Kidney epithelial cell (primary cell): ENCODE measurements at places on chromosomes 7 and 10. TPM values are rescaled to one million over a fixed set of nuclear protein-coding genes. Genes with fewer than 3 reads are reported as not detected.

DNA sequence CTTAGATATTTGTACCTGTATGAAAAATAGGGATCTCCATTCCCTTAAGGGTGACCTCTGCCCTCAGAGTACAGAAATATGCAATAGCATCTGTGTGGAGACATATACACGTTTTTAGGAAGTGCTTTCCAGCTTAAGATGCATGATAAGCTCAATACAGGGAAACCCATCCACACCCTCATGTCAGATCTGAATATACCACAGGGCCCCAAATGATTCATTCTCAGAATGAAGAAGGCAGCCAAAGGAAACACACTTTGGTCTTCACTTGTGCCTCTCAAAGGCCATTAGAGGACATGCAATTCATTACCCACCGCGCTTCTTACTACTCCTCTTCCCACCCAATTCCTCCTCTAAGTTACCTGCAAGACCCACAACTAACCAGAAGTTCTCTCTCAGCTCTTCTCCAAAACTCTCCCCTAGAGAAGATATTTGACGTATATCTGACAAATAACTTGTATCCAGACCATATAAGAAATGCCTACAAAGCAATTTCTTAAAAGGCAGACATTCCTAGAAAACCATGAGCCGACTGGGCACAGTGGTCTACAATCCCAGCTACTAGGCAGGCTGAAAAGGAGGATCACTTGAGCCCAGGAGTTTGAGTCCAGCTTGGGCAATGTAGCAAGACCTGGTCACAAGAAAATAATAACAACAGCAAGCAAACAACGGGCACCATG lies 103.0 kb downstream of the OAT start:
- no peak for DNase-seq

PLEKHA1 gene
- total RNA-seq = 42.5 and 48.7 TPM in 2 replicates

DNA sequence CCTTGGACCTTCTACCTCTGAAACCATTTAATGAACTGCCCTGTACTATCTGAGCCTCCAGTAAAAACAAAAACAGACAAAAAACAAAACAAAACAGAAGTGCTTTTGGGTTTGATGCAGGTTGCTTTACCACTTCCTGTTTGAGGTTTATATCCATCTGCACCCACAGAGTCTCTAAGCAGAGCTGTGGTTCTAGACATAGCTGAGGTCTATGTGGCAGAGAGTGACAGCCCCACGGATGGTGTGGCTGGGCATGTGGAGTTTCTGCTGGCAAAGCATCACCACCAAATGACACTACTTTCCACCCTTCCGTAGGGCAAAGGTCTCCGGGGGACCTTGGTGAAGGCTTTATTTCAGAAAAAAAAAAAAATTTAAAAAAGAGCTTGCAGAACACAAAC lies 754.2 kb downstream of the GRID1 start:
- DNase-seq = no peak

ADAM22 gene
- 0.89 and 1.4 TPM in 2 replicates for total RNA-seq

PCLO gene
- total RNA-seq = 4.7 and 7.4 TPM in 2 replicates

GRCh38 chr10:79081353-79082034 lies 12.7 kb downstream of the ZMIZ1 start:
- no peak for DNase-seq

DNA sequence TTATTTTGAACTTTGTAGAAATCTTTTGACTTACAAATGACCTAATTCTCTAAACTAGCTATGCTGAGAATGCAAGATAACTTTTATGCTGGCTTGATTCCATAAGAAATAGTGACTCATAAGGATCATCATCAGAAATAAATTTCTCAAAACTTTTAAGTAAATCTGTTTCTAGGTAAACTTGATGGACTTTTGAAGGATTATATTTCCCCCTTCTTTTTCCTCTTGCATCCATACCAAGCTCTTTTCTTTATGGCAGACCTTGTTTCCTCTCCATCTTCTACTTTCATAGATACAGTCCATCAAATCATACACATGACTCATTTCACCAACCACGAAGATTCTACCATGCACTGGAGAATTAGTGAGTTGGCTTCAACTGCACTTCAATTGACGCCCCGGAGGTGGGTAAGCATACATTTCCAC lies 336.3 kb downstream of the KCNMA1 start:
- no peak for DNase-seq

GRCh38 chr7:97012365-97013133 lies 7.2 kb downstream of the DLX6 start:
- no peak for DNase-seq

FOXP2 gene
- 0.14 and 0.25 TPM in 2 replicates for total RNA-seq

- no peak for DNase-seq
Measured at GRCh38 chr7:71627651-71628050, 495.7 kb downstream of the GALNT17 start.

GRCh38 chr10:113713640-113713982 lies 33.9 kb downstream of the CASP7 start:
- DNase-seq = no peak

DNA sequence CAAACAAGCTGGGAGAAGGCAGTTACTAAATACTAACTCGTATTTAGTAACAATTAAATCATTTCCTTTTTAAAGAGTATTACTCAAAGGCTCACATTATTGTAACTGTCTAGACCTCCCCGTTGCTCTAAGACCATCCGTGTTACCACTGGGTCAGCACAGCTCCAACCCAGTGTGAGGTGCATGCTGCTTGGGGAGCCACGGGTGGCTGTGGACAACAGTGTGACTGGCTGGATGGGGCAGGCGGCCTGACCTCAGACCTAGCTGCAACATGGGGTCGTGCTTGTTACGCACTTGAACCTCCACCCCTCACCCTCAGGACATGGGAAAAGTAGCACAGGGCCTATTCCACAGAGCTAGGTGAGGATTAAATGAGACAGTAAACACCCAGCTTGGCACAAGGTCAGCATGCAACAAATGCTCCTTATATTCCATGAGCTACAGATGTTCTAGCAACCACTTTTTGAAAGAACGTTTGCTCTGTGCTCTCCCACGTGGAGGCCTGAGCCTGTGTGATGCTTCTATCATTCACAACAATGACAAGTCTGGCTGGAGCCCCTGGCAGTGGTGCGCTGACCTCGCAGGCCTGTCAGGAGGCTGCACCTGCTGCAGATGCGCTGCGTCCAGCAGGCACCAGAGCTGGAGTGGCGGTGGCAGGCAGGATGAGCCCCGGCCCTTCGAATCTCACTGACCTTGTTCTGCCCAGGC lies 135.7 kb downstream of the PKD1L1 start:
- no peak for DNase-seq

DNA sequence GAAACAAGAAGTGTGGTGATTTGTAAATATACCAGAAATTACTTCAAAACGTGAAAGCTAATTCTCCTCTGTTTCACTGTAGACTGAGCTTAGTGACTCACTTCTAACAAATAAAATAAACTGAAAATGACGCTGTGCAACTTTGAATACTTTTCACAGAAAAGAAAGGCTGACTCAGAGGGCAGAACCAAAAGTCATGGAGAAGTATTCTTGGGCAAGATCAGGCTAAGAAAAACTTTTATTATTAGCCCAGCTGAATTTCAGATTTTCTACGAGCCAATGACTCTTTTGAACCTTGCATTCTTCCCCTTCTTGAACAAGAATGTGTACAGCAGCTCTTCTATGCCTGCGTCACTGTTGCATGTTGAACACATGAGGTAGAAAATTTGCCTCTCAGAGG lies 527.3 kb upstream of the GHITM start:
- DNase-seq = no peak

- DNase-seq = no peak
Measured at GRCh38 chr7:101870361-101871062, 53.1 kb downstream of the CUX1 start.

- no peak for DNase-seq
Measured at GRCh38 chr10:94307046-94307615, 55.6 kb downstream of the NOC3L start.

TMEM196 gene
- not detected in 2 replicates for total RNA-seq

GRCh38 chr10:119221666-119222065 lies 14.3 kb downstream of the GRK5 start:
- no peak for DNase-seq

PAPOLB gene
- 0.13 and 0.14 TPM in 2 replicates for total RNA-seq

FAM25G gene
- 3.2 and 15.7 TPM in 2 replicates for total RNA-seq

GRCh38 chr10:55966101-55966500 lies 395.0 kb downstream of the ZWINT start:
- no peak for DNase-seq

KCNIP2 gene
- 0.29 and 0.48 TPM in 2 replicates for total RNA-seq

- no peak for DNase-seq
Measured at GRCh38 chr10:33893506-33893905, 559.0 kb upstream of the NRP1 start.

DNA sequence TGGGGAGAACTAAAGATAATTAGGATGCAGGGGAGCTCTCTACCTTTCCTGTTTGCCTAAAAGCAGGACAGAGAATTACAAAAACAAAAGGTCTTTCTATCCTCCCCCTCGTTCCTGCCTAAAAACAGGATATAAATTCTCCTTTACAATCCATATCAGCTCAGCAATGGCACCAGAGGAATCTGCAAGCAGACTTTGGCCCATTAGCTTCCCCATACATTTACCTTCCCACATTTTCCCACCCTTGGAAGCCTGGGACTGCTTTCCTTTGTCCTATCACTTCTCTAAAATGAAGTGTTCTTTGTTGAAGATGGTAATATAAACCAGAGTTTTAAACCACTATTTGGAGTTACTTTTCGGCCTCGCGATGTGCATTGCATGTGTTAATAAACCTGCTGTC lies 15.5 kb downstream of the SHTN1 start:
- DNase-seq = no peak

PTN gene
- total RNA-seq = 4.7 and 10.4 TPM in 2 replicates

SPDYE8 gene
- total RNA-seq = not detected in 2 replicates

GRCh38 chr10:78359640-78360091 lies 326.0 kb downstream of the RPS24 start:
- no peak for DNase-seq

DNA sequence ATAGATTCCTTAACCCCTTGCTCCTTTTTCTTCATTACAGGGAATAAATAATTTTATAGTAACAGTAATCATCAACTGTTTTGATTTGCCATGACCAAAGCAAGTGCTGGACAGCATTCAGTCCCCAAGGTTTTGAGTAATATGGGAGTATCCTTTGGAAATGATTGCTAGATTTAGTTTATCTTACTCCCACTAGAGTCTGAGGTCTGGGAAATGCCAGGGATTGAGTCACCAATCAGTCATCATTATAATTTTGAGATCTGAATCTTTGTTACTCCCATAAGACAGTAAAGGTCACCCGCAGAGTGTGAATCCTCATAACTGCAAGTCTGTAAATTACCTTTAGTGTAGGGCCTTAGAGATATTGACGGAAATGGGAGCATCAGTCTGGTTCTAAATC lies 133.7 kb upstream of the SEMA3E start:
- peak; percentile 21 for DNase-seq

AFAP1L2 gene
- 8.1 and 10.2 TPM in 2 replicates for total RNA-seq

DNA sequence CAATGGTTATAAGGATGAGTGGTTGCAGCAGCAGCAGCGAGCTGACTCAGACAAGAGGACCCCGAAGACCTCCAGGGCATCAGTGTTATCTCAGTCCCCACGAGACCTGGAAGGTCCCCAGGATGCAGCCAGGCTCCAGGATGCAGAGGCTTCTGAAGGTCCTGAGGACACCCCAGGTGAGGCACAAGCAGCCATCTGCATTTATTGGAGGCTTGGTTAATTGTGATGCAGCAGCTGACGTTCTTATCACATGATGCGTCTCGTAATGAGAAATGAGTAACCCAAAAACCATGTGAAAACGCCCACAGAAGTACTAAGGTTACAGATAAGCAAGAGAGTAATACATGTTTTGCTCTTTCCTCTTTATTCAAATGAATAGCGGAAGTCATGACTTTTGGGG lies 17.4 kb downstream of the C7orf57 start:
- DNase-seq = peak; percentile 39

GRCh38 chr10:25101461-25102146 lies 73.2 kb upstream of the GPR158 start:
- no peak for DNase-seq

DNA sequence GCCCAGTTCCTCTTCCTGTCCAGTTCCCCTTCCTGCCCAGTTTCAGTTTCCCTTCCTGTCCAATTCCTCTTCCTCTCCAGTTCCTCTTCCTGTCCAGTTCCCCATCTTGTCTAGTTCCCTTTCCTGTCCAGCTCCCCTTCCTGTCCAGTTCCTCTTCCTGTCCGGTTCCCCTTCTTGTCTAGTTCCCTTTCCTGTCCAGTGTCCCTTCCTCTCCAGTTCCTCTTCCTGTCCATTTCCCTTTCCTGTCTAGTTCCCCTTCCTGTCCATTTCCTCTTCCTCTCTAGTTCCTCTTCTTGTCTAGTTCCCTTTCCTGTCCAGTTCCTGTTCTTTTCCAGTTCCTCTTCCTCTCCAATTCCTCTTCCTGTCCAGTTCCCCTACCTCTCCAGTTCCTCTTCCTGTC lies 68.1 kb upstream of the ADCY1 start:
- no peak for DNase-seq

GRCh38 chr10:770975-771374 lies 81.5 kb upstream of the DIP2C start:
- DNase-seq = no peak

DNA sequence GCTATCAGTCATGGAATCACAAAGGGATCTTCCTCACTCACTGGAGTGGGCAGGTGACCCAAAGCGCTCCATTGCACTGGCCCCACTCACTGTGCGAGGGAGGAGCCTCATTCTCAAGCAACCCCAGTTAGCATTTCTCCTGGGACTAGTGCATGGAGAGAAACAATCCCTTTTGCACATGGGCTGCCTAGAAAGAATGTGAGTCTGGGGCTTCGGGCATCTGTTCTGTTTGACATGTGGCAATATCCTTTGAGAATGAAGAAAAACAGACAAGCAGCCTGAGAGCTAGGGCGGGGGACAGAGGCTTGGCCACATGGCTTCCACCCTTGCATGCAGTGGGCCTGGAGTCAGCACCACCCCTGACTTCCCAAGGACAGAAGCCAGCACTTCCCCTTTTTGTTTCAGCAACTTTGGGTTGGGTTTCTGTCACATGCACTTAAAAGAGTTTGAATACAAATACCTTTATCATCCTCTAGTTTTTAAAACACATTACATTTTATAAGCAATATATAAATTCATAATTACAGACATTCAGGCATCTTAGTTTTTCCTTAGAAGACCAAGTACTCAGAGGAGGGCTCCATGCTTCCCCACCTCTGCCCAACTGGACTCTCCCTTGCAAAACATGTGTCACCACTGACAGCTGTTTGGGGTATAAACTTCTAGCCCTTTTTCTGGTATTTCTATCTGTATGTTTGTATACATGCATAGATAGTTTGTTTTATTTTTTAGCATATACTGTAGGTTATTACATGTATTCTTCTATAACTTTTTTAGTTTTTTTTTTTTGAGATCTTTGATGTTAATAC lies 73.8 kb downstream of the RBM20 start:
- no peak for DNase-seq

GPR15LG gene
- total RNA-seq = not detected in 2 replicates

BHLHA15 gene
- total RNA-seq = 8.1 and 9.7 TPM in 2 replicates

SORBS1 gene
- total RNA-seq = 4.0 and 4.9 TPM in 2 replicates

SPDYE18 gene
- 0.08 TPM in 1 of 2 replicates, not detected in the other for total RNA-seq

DNAH11 gene
- total RNA-seq = not detected in 2 replicates
